Cardiac ventricle fibroblast (primary cell): ENCODE measurements at places on chromosomes 7 and 10. TPM values are rescaled to one million over a fixed set of nuclear protein-coding genes. Genes with fewer than 3 reads are reported as not detected.

The NPFFR1 gene
- not detected in 2 replicates for total RNA-seq

The LRRC4 gene
- total RNA-seq = not detected in 2 replicates

The SLC29A4 gene
- total RNA-seq = 1.6 and 3.1 TPM in 2 replicates

The FAM20C gene
- total RNA-seq = 142 TPM in 2 replicates

The CALY gene
- not detected in 2 replicates for total RNA-seq

The GJD4 gene
- total RNA-seq = not detected in 2 replicates

The TMEM139 gene
- 0.24 TPM in 1 of 2 replicates, not detected in the other for total RNA-seq

The FEZF1 gene
- total RNA-seq = not detected in 2 replicates

The SPDYE9 gene
- not detected in 2 replicates for total RNA-seq

The H2BK1 gene
- total RNA-seq = not detected in 2 replicates

The AKR1D1 gene
- not detected in 2 replicates for total RNA-seq

The SAMD9L gene
- 6.5 and 6.9 TPM in 2 replicates for total RNA-seq

The VAX1 gene
- total RNA-seq = not detected in 2 replicates

The MYO1G gene
- not detected in 2 replicates for total RNA-seq

The INTS1 gene
- 37.3 and 39.6 TPM in 2 replicates for total RNA-seq

The TRIM50 gene
- total RNA-seq = not detected in 2 replicates

The OPALIN gene
- total RNA-seq = not detected in 2 replicates

The FAM180A gene
- 1.3 and 1.8 TPM in 2 replicates for total RNA-seq

The ZNF425 gene
- total RNA-seq = 2.4 and 3.5 TPM in 2 replicates

The CUZD1 gene
- 0.20 and 0.56 TPM in 2 replicates for total RNA-seq

The HOXA10 gene
- total RNA-seq = not detected in 2 replicates

The CDC14C gene
- total RNA-seq = not detected in 2 replicates

The WDFY4 gene
- not detected in 2 replicates for total RNA-seq

The DYNC1I1 gene
- 1.6 and 1.9 TPM in 2 replicates for total RNA-seq

The PLEKHS1 gene
- not detected in 2 replicates for total RNA-seq

The CUL2 gene
- 14.7 and 19.8 TPM in 2 replicates for total RNA-seq

The RASSF4 gene
- total RNA-seq = 6.4 and 7.4 TPM in 2 replicates
